Mesothelial cell of epicardium (in vitro differentiated cells): ENCODE measurements at places on chromosomes 5 and 9.

DNA sequence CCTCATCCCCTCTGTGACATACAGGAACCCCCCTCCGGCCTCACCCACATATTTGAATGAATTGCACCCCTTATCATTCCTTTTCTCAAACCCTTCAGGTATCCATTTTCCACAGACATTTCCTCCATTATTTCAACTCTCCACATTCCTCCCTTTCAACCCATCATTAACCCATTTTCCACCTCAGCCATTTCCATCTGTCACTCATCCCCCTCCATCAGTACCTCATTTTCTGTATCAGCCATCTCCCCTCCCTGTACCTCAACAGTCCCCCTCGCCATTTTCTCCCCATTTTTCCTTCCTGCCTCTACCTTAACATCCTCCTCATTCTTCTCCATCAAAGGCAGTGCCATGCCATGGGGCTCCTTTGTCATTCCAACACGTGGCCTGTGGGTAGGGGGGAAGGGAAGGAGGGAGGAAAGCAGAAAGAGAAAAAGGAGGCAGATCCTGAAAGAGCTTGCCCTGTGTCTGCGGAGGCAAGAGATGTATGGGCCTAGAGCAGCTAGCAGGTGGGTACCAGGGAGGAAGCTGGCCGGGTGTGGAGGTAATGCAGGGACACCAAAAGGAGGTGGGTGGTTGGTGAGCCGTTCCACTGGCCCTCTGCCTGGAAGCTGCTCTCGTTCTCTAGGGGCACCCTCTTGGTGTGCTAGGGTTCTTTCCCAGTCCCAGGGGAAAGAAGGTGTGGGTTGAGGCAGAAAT is 1.5 kb downstream of the DNAJB5 start:
- DNase-seq = no peak

DNA sequence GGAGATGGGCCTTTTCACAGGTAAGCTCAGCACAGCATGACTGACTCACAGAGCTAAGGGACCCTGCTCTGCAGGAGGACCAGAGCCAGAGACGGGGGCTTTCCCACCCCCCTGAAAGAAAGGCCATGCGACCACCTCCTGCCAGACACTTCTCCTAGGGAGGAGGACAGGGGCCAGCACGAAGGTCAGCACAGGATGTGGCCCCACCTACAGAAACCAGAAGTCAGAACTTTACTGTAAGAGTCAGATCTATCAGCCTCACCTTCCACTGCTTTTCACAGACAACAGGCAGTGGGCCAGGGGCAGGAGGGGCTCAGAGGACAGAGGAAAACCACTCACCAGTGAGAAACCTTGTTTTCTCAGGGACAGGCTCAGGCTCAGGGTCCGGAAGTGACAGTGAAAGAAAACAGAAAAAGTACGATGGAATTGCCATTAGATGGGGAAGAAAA is 37.9 kb downstream of the CCNJL start:
- DNase-seq = no peak

GRCh38 chr5:131364507-131365050 is 100.7 kb downstream of the CDC42SE2 start:
- DNase-seq = no peak

DNA sequence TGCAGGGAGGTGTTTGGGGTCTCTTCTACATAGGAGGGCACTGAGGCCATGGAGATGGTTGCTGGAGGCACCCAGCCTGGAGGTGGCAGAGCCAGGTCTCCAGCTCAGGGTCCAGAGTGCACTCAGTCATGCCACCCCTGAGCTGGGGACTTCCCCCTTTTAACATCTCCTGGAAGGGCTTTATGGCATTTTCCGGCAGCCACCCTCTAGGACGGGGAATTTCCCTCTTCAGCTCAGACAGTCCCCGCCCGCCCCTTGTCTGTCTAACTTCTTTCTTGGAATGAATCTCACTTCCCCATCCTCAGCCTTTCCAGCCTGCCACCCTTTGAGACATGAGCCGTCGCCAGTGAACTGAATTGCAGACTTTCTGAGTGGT is 49.9 kb downstream of the COL15A1 start:
- no peak for DNase-seq

GRCh38 chr5:145889611-145890010 is 16.8 kb upstream of the GRXCR2 start:
- no peak for DNase-seq

GRCh38 chr5:94910721-94911120 is 292.3 kb downstream of the SLF1 start:
- no peak for DNase-seq
